Panc1 (cell line): ENCODE measurements at places on chromosomes 2 and 18.

DNA sequence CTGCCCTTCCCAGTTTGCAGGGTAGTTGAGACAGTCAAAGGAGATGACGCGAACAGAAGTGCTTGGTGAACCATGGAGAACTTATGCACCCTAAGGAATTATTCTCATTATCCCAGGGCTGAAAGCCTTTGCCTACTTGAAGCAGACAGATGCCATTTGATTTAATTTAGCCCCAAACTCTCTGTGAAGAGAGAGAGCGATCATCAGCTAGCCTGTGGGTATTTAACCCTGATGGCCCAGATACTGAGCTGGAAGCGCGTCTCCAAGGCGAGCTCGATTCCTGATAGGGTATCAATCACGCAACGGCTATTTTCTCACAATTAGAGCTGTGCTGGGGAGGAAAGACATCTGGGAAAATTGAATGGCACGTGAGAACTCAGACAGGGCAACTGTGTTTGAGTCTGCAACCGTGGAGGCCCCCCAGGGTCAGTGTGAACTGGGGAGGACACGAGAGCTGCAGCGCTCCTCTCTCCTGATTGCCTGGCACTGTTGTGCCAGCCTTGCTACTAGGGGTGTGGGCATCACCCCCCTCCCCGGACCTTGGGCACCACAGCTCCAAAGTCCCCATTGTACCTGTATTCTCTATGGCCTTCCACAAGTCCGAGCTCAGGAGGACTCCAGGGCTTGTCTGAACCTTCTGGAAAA, 73.2 kb downstream of the CAPN13 start:
- no peak for DNase-seq

DNA sequence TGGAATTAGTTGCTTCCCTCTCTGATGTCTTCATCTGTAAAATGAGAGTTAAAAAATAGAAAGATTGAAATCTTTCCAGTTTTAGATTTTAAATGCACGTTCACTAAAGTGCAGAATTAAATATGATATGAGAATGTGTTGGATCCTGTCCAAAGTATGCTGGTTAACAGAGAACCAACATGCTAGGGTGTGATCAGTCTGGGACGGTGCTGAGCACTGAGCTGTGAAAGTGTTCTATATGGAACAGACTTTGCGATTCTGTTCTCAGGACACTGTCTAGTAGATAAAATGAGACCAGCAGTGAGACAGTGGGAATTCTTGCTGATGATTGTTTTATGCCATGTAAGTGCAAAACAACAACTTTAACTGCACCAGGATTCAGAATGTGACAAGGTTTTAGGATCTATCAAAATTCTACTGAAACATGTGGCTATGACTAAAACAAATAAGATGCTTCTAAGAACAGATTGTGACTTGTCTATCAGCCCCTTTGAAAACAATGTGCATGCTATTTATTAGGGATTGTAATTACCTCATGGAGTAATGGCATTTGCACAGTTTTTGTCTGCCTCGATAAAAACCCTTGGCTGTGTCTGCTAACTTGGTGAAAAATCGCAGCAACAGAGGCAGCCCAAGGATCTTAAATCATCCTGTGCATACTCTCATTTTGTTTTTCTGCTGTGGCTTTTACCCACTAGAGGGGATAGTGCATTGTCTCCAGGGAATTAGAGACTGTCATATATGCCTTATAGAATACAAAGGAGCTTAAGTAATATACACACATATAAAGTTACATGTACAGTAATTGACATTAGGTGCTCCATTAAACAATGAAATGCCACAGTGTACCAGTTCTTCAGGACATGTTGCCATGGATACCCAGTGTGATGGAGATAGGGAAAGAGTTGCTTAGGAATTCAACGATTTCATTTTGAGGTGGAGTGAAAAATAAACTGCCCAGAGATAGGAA, 55.1 kb downstream of the MAP3K20 start:
- no peak for DNase-seq

- DNase-seq: no peak
These were observed 124.9 kb upstream of the ETAA1 start for GRCh38 chr2:67272195-67272594.

- no peak for DNase-seq
These were observed 31.5 kb upstream of the LGALSL start for GRCh38 chr2:64422466-64422865.

DNA sequence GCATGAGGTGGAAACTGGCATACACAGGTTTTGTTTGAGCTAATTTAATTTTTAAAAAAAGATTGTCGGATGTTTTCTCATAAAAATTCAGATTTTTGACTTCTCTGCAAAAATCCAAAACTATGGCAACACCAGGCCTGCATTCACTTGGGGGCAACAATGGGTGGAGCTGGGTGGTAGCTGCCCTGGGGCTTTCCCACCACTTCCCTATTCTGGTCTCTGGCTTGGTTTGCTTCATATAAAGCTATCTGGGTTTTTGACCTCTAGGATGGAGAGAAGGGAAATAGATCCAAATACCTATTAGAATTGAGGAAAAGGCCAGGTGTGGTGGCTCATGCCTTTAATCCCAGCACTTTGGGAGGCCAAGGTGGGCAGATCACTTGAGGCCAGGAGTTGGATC, 5.5 kb upstream of the CYP27A1 start:
- no peak for DNase-seq

- no peak for DNase-seq
These were observed 7.4 kb upstream of the EXOC6B start for GRCh38 chr2:72833084-72833714.

DNA sequence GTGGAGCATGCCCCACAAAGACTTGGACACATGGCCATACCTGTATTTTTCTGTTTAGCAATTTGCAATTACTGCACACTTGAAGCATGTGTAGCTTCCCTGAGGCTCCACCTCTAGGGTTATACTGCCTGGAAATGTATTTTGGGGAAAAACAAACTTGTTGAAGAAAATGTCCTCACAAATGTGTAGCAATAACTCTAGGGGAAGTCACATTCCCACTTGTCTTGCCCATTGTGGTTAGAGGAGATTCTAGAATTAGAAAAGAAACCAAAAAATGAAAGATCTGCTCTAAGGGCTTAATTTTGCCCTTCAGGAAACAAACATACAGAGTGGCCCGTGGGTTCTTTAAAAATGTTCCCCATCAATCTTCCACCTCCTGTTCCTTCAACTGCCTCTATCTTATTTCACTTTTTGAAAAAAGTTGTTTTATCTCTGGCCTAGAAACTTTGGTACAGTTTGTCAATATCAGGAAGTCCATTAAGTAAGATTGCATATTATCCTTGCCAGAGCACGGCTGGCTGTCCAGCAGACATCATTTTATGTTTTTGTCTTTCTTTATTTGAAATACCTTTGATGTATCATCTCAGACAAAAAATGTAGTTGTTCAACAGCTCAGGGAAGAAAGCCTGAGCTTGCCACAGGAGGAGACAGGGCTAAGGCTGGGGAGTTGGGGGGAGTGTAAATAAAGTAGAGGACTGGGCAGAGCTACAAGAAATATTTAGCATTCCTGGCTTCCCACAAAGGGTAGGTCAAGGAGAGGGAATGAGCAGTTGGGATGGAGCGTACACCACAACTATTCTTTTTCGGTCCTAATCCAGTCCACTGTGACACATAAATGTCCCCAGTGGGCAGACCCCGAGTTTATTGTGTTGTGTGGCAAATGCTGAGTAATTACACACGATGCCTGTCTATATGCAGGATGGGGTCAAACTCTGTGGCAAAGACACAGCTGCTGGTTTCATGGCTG, 96.8 kb upstream of the CDC42EP3 start:
- no peak for DNase-seq

- no peak for DNase-seq
These were observed 16.2 kb upstream of the GLI2 start for GRCh38 chr2:120719491-120719890.

- no peak for DNase-seq
These were observed 104.9 kb downstream of the RBMS1 start for GRCh38 chr2:160388464-160389263.

DNA sequence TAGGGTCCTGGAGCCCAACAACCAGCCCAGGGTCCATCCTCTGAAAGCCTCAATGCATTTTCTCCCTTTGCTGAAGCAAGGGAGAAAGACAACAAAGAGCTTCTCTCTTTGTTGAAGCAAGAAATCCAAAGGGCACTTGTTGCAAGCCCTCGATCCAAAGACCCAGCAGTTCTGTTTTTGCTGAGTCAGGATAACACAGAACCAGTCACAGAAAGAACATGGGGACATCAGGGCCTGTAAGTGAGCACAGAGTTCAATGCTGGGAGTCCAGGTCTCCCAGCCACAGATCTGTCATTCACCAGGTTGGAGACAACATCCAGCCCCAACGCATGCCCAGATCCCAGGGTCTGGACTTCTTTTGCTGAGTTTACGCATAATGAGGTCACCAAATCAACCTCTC, 315.8 kb upstream of the KLHL29 start:
- no peak for DNase-seq

DNA sequence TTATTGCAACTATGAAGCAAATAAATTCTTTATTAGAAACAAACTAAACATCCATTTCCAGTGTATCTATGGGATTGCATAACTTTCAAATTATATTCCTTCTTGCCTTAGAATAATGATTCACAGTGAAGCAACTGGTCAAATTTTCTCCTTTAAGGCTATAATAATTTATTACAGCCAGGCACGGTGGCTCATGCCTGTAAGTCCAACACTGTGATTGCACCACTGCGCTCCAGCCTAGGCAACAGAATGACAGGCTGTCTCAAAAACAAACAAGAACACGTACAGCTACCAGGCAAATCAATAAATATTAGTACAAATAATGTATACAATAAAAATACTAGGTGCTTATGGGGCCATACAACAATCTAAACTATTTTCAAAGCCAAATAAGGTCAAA, 1416.2 kb downstream of the LRP1B start:
- DNase-seq: no peak

GRCh38 chr2:145547620-145548019, 1027.7 kb upstream of the ZEB2 start:
- DNase-seq: no peak

DNA sequence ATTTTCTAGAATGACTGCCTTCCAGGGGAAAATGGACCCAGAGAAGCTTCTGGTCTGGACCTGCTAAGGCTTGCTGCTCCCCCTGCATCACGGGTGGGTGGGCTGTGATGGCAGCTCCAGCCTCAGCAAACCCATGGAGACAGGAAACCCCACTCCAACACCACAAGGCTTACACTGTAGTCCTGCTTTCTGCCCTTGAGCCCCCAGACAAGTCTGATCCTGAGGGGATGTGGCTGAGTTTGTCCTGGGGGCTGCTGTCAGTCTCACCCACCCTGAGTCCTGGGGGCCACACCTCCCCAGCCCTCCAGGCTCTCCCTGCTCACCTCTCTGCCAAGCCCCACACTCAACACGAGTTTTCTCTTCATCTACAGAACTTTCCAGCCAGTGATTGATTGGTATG, 279.4 kb downstream of the EIPR1 start:
- no peak for DNase-seq

DNA sequence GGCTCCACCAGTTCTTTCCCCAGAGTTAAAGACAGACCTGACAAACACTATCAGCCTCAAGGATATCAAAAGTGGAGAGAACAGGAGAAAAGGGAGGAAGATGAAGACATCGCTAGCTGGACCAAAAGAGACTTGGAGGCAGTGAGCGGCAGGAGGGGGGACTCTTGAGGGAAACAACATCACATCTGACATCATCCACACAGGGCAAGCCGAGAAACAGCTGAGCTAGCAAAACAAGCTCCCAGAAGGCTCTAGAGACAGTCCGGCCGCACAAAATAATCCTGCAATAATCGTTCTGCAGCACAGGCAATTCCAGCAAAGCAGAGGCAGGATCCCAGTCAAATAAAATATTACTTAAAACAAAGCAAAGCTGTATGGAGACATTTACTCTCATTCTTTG, 239.8 kb downstream of the EN1 start:
- no peak for DNase-seq

DNA sequence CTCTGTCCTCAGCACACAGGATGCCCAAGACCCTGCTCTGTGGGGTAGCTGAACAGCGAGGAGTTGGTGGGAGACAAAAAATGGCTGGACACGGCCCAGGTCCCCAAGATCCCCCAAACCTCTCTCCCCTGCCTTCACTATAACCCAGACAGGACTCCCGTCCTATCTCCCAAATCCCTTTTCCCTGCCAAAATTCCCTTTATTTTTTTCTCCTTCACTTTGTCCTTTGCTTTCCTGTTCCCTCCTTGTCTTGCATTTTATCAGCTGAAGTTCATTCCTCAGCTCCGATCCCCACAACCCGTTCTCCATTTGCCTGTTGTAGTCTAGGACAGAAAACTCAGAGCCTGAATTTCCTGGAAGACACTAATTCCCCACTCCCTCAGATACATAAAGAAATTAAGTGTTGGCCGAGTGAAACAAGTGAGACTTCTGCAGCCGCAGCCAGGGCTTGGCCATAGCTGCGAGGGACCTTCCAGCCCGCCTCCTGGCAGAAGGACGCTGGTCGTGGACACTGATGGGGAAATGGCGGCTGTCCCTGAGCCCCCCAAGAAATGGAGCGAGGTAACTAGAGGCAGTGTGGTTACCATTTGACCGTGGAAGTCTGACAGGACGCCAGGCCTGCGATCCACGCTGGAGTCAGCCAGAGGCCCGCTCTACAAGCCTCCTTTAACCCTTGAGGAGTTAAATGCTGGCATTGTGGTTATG, 173.6 kb downstream of the BCL2 start:
- no peak for DNase-seq

- no peak for DNase-seq
These were observed 37.0 kb upstream of the CASP8 start for GRCh38 chr2:201223089-201224073.

DNA sequence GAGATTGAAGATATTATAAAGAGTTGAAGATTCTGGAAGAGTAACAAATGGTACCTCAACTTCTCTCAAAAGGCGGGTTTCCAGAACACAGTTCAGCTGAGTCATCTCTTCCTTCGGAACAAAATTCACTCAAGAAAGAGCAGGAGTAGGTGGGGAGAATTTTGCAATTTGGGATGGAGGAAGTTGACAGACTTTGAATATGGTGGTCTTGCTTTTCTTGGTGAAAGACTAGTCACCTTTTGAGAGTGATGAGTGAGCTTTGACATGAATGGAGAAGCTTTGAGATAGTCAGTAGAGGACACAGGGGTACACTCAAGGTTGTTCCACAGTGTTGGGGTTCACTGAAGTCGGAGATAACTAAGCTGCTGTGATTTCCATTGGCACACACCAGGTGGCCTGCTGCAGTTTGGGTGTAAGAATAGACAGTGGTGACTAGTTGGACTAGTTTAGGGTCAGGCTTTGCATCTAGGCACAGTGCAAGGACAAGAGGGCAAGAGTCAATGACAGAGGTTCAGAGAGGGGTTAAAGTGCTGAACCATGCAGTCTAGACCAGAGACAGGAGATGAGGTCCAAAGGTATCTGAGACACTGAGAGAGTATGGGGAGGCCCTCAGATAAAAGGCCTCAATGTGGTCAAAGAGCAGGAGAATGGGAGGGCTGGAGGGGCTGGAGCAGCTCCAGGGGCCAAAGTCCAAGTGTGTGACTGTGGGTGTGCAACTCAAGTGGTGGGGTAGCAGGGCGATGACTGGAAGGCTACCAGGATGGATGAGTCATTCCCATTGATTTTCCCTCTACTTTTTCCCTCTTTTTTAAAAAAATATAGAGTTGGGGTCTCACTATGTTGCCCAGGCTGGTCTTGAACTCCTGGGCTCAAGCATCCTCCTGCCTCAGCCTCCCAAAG, 7.7 kb downstream of the CCL20 start:
- DNase-seq: no peak
